NCI-H526 treated with DMSO at 0.1 percent for 48 hours (cell line): ENCODE measurements at places on chromosomes 11 and 22.

DNA sequence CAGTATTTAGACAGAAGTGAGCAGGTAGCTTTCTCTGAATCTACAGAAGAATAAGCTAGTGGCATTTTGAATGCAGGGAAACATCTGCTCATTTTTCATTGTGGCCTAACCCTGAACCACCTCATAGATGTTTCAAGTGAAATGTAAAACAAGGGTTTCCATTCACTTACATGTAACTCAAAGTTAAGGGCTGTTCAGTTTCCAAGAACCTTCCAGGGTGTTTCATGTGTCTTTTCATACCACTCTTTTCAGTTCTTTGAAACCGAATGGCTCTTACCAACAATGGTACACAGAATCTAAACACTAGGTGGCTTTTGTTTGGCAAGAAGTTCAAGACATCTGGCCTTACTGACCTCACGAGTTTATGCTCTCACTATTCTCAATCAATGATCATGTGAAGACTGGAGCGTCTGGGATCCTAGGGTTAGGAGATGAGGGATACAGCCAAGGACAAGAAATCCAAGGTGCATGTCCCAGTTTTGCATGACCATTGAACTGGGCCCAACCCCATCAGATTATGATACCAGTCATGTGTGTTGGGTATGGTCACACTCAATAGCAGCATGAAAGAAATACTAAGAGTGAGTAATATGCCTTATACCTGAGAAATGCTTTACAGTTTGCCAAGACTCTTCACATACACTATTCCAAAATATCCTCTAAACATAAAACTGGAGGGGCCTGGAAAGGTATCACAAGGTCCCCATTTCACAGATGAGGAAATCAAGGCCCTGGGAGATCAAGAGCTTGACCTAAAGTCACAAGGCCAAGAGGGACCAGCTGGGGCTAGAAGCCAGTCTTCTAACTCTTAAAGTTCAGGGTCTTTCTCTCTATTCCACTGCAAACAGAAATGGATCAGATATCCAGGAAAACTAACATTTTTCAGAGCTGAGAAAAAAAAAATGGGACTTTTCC lies 92.7 kb downstream of the ETS1 start:
- no peak for DNase-seq

DNA sequence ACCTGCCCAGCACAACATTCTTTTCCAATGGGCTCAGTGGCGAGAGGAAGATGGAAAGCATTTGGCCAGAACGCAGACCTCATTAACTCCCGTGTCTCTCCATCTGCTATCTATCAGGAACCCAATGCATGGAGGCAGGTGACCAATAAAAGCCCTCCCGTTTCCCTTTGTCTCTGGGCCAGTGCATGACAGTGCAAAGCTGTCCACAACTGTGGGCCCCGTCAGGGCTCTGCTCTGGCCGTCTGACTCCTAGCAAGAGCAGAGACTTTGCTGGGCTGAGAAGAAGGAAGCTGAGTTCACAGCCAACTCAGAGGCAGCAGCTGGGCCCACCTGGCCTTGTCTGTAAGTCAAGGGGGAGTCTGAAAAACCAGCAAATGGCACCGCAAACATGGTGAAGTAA lies 177.8 kb downstream of the TENM4 start:
- DNase-seq, result no peak

DNA sequence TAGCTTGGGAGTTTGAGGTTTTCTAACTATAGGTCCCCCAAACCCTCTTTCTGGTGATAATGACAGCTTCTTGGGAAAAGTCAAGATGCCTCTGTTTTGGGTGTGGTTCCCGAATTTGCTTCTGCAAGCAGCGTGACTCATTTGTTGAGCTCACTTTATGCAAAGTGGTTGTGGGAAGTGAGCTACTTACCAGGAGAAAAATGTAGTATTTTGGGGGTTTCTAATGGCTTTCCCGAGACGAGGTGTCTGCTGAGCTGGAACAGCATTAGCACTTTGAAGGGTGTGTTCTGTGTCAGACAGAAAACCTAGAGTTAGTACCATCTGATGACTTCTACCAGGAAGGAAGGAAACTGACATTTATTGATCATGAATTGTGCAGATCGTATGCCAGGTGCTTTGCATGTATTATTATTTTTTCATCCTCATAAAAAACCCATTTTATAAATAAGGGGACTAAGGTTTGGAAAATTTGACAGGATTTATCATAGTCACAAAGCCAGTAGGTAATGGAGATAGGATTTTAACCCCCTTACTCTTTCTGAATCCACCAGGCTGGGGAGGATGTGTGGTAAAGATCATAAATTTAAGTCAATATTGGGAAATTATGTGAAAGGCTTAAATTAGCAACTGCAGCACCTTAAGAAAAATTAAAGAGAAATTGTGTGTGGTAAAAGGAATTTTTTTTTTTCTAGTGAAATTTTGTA lies 108.8 kb upstream of the CD44 start:
- no peak for DNase-seq

DNA sequence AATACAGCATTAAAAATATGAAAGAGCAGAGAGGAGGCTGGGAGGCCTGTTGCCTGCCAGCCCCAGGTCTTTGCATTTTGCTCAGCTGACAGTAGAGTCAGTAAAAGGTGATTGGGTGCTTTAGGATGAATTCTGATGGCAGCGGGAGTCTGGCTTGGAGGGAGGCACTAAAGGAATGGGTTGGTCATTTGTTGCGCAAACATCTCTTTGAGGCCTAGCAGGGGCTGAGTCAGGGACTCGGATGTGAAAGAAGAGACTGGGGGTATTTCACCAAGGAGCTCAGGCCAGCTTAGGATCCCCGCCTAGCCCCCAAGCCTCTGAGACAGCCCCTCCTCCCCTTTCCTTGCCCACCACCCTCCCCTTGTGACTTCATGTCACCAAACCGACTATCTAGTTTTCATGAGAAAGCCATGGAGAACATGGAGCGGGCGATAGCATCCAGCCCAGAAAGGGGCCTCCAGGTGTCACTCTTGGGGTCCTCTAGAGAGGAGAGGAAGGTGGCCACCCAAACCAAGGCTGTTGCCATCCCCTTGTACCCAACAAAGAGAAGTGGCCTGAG lies 9.7 kb downstream of the DGKZ start:
- DNase-seq, result no peak

- no peak for DNase-seq
These were observed 121.4 kb upstream of the TTC12 start for GRCh38 chr11:113193016-113193415.

GRCh38 chr11:34266090-34266912 lies 91.5 kb downstream of the ABTB2 start:
- no peak for DNase-seq

GRCh38 chr11:122659676-122660554 lies 4.4 kb downstream of the UBASH3B start:
- no peak for DNase-seq

DNA sequence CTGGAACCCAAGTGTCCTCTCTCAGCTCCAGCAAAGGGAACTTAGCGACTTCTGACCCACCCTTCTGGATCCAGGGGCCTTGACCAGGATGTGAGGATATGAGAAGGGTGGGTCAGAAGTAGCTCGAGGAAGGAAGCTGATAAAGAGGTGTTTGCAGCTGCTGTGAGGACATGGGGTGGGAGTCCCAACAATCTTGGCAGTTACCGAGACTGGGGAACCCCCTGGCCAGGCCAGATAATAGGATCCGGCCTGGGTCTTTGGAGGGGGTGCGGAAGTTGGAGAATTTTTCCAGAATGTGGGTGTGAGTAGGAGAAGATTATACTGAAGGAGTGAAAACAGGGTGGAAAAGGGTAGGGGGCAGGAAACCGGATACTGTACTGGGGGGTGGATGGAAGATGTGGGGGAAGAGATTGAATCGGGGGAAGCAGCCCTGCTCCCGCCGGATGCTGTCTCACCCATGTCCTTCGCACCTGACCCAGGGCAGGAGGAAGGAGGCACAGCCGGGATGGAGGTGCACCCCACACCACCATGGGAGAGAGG lies 2.8 kb upstream of the MCAM start:
- no peak for DNase-seq

GRCh38 chr11:92225125-92225567 lies 528 bp downstream of the FAT3 start:
- peak; percentile 82 for DNase-seq

DNA sequence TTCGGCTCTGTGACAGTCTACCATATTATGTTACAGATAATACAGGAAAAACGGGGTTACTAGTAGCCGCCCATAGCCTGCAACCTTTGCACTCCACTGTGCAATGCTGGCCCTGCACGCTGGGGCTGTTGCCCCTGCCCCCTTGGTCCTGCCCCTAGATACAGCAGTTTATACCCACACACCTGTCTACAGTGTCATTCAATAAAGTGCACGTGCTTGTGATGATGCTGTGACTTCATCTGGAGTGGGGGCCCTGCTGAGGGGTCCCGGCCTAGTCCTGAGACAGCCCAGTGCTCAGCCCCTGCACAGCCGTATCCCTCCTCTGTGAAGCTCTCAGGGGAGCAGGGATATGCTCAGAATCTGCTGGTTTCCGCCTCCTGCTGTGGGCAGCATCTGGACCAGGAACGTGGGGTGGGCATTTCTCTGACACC lies 1.2 kb downstream of the IFITM1 start:
- DNase-seq, result no peak
